Effector memory CD8-positive, alpha-beta T cell (primary cell): ENCODE measurements at places on chromosomes 6 and 20.

- no peak for DNase-seq
Measured at GRCh38 chr6:90730151-90730673, 143.3 kb upstream of the MAP3K7 start.

- DNase-seq: no peak
Measured at GRCh38 chr20:17776551-17776950, 76.8 kb downstream of the BANF2 start.

- peak; percentile 17 for DNase-seq
Measured at GRCh38 chr6:43771858-43772680, 2.1 kb downstream of the VEGFA start.

DNA sequence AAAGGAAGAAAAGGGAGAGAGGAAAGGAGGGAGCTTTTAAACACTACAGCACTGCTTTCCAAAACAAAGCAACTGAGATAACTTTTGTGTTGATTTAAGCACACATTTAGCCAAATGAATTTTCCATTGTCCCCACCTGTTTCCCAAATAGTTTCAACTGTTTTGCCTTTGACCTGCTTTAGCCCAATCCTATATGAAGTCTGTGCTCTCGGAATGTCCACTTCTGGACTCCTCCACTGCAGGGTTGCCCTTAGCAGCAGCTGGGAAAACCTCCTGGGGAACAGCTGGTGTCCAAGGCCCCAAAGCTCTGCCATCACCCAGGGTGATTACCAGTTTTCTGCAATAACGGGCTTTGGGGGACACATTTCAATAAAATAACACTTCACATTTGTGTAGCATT is 44.9 kb upstream of the PKHD1 start:
- DNase-seq: no peak

DNA sequence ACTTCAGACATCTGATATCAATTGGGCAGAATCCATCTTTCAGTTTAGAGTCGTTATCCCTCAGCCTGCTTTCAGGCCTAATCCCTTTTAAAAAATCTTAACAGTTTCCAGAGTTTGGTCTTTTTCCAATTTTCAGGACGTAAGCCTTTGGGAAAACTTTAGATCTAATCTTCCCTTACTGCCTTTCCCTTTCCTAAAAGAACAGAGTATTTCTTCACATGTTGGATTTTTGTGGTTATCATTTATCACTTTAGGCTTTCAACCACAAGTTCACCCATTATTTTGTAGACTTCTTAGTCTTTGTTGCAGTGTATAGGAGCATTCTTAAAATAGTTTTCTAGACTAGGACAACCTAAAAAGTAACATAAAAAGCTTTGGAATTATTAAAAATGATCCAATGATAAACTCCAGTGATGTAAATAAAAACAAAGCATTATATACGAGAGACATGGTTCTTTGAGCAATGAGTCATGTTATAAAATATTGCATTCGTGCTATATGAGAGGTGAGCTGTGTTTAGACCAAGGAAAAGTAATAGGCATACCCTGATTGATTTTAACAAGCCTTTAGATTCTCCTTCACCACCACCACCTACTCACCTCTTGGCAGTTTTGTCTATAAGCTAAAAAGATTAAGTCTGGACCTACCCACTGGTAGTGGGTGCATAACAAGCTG is 90.4 kb upstream of the MCHR2 start:
- no peak for DNase-seq
